ENCODE measurements at places on chromosomes 4 and X.

GRCh38 chr4:46674326-46674725, 234.7 kb downstream of the COX7B2 start:
- DNase-seq = no peak

- no peak for DNase-seq
Measured at GRCh38 chr4:1842993-1843448, 12.9 kb downstream of the LETM1 start.

- no peak for DNase-seq
Measured at GRCh38 chr4:65983061-65983460, 312.8 kb upstream of the EPHA5 start.

DNA sequence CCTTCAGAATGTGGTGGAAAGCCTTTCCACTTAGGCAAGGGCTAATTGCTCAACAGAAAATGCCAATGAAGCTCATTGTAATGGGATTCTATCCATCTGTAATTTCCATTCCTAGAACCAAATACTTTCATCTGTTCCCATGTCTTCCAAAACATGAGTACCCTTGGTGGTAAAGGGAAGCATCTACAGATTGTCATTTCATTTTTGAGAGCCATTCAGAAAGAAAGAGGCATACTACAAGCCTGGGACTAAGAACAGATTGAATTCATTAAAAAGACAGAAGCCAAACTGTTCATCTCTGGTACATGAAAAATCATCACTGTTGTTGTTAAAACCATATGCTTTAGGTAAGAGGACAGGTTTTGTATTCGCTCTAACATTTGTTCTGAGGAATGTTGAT, 43.6 kb upstream of the DCTD start:
- DNase-seq = no peak

DNA sequence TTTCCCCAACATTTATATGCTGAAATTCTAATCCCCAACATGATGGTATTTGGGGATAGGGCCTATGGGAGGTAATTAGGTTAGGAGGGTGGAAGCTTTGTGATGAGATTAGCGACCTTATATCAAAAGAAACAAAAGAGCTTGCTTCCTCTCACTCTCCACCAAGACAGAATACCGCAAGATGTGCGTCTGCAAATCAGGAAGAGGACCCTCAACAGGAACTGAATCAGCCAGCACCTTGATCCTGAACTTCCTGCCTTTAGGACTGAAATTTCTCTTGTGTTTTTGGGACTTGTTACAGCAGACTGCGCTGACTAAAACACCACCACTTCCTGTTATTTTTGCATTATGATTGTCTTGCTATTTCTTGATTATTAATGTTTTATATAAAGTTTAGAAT, 1889.4 kb downstream of the C4orf33 start:
- DNase-seq = peak; percentile 64

- no peak for DNase-seq
Measured at GRCh38 chrX:113892401-113892800, 691.5 kb upstream of the HTR2C start.

GRCh38 chr4:170087163-170087700, 2.5 kb downstream of the AADAT start:
- DNase-seq = no peak

DNA sequence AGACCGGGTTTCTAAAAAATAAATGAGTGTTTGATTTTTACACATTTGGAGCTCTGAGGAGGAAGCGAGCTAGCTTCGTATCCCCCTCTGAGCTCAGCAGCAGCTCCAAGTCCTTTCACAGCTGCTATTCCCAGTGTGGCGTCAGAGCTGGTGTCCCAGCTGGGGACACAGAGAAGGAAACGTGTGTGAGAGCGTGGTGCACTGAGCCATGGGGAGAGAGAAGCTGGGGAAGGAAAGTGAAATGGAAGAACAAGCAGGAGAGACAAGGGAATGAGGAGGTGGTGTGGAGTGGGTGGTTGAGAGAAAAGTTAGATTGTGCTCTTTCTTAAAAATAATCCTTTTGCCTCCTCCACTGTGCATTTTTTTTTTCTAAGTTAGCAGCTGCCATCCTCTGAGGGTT, 79.5 kb upstream of the SLC4A4 start:
- no peak for DNase-seq

GRCh38 chrX:155070038-155070437, 898 bp downstream of the CMC4 start:
- DNase-seq = no peak

DNA sequence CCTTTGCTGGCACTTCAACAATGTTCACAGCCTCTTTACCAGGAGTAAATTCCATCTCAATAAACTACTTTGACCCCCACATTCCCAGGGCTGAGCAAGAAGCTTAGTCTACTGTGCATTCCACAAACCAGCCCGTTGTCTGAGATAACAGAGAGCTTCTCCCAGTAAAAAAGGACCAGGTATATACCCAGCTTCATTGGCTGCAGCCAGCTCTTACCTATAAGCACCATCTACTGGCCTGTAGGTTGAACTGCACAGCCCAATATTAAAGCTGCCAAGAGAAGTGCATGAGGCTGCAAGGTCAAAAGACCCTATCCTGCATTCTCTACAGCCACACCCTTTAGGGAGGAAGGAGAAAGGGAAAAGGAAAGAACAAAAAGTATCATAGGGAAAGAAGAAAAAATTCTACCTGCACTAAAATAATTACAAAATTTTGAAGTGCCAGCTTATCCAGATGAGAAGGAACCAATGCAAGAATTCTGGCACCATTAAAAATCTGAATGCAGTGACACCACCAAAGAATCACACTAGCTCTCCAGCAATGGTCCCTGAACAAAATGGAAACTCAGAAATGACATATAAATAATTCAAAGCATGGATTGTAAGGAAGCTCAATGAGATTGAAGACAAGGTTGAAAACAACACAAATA, 45.7 kb upstream of the INTU start:
- peak; percentile 24 for DNase-seq

DNA sequence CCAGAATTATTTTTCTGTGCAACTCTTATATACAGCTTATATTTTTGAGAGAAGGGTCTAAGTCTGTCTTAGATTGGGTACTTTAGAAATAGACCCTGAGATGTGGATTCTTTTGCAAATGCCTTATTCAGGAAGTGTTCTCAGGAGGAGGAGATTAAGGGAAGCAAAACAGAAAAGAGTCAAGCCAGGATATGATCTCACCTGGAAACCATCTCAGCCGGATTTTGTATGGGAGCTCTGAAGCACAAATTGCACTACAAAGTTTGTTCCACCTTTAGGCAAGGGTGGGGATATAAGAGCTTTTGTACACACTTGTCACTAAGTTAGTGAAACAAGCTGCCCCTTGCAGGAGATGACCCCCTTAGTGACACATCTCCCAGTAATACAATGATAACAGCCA, 121.2 kb upstream of the GRPR start:
- DNase-seq = no peak

DNA sequence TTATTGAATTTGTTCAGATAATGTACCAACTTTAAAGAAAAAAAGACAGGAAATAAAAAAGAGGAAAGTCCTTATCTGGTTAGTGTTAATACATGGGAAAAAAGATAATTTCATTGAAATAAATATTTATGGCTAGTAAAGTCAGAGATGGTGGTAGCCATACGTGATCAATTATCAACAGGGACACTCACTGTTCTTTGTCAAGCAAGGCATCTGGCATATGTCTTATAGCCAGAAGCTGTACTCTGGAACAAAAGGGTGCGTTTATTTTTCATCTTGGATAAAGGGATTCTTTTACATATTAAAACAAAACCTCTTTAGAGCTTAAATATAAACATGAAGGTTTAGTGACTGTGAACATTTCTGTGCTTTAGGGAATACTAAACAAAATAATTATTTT, 26.7 kb downstream of the HDX start:
- no peak for DNase-seq

DNA sequence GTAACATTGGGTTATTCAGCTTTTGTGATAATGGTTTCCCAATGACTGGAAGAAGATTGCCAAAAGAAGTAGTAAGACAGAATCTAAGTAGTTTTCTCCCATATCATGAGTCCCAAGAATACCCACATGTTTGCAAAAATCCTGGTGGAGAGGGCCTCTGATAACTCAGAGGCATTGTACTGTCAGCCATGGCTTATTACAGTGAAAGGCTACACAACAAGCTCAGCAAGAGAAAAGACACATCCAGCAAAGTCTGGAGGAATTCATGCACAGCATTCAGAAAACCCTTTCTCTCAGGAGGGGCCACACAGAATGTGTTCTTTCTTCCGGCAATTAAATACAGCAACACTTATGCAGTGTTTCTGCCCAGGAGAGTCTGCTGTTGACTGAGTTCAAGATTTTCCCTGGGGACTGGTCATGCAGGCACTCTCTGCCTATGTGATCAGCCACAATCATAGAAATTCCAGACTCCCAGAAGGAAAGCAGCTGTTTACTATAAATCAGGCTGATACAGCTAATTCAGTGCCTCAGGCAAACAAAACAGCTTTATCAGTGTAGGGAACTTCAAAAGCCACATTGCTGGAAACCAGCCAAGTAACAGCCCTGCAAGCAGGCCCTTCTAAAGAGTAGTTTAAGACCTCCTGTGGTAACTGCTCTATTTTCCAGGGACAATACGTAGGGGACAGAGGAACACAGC, 937.1 kb downstream of the CCSER1 start:
- no peak for DNase-seq

DNA sequence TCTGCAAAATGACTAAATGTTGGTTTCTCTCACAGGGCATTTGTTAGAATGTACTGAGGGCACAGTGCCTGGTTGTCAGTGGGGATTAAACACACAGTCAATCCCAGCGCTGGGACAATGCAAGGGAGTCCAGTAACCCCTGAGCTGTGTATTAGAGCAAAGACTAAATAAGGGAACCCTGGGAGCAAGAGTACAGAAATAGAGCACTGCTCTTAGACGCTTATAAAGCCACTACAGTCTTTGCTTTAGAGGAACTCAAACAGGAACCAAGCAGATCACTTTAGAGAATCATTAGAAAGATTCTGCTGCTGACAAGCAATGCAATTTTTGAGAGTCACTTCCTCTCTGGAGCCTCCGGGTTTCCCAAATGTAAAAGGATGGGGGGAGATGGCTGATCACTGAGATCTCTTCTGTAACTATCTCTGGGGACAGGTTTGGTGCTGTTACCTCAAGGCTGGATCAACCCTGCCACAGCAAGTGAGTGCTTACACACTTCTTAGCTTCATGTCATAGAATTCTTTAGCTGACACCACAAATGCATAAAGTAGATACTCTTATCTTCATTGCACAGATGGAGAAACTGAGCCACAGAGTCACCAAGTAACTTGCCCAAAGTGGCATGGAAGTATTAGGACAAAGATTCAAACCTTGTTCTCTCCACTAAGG, 137.8 kb upstream of the CPEB2 start:
- peak; percentile 23 for DNase-seq

- DNase-seq = no peak
Measured at GRCh38 chrX:69131886-69132285, 33.4 kb downstream of the PJA1 start.

- DNase-seq = no peak
Measured at GRCh38 chr4:157226601-157227000, 6.1 kb downstream of the GRIA2 start.

- DNase-seq = no peak
Measured at GRCh38 chr4:181350615-181351415, 892.4 kb upstream of the TENM3 start.

Data from GDM1 (cell line).